ENCODE measurements at places on chromosomes 6 and 20. TPM values are rescaled to one million over a fixed set of nuclear protein-coding genes. Genes with fewer than 3 reads are reported as not detected.

GRCh38 chr6:124482071-124482491 is 480.2 kb upstream of the RNF217 start:
- DNase-seq, result no peak

- DNase-seq, result no peak
These were observed 39.0 kb downstream of the PLAGL1 start for GRCh38 chr6:143969077-143969476.

- no peak for DNase-seq
These were observed 135.2 kb upstream of the TAB2 start for GRCh38 chr6:149182262-149182661.

- DNase-seq, result no peak
These were observed 6.4 kb downstream of the GTF2H5 start for GRCh38 chr6:158174514-158174913.

- DNase-seq, result no peak
These were observed 155.5 kb downstream of the CFAP61 start for GRCh38 chr20:20207872-20208271.

DNA sequence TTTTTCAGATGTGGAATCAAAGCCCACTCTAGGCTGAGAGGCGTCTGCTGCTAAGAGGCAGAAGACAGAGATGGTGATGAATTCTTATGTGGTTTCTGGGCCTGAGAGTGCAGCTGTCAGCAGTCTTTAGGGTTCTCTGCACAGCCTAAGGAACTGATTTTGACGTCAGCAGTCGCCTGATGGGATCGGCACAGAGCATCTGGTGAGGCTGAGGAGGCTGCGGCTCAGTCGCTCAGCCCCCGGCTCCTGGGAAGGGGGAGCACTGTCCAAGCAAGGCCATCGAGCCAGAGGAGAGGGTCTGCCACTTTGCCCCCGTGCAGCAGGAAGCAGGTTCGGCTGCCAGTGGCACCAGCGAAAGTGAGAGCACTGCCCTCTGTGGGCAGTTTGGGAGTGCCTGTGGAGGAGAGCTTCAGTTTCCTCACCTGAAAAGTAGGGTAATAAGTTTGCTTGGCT is 92.5 kb downstream of the TCP11 start:
- DNase-seq, result peak; percentile 56

GRCh38 chr20:60482221-60483008 is 524.2 kb downstream of the CDH26 start:
- no peak for DNase-seq

ADGB gene
- total RNA-seq, result not detected

GRCh38 chr6:41716516-41717391 is 18.7 kb downstream of the TFEB start:
- DNase-seq, result peak; percentile 63

DNA sequence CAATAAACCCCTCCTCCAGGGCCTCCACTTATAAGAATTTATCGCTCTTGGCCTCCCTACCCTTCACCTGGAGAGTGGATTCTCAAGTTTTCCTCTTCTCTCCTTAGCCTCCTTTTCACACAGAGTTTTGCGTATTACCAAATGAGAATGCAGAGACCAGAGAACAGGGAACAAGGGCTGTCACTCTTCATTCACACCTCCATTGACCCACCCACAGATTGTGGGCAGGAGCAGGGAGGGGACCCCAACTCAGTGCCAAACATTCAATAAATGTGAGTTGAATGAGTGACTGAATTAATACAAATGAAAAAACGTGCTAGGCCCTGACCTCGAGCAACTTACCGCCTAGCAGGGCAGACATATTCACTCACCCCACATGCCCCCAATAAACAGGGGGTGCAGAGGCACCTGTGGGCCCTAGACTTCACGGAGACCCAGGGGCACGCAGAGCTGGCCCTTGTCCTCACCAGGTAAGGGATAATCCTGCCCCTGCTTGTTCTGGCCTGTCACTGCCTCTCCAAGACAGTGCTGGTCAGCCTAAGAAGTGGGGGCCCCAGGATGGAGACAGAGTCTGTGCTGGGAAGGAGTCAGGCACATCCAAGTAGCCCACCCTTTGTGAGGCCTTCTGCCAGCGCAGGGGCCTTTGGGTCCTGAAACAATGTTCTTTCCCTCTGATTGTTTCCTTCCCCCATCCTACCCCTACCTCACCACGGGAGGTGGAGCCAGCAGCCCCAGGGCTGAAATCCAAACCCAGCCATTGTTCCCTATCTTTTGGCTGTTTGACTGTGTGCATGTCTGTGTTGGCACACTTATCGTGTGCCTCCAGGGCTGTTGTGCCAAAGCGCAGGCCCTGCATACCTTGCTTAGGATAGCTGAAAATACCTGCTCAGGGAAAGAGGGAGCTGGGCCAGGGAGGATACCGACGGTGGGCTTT is 8.4 kb upstream of the TJAP1 start:
- DNase-seq, result peak; percentile 63

- DNase-seq, result no peak
These were observed 14.3 kb upstream of the CBFA2T2 start for GRCh38 chr20:33475381-33476152.

MUC21 gene
- not detected for total RNA-seq

TRIM15 gene
- not detected for total RNA-seq

- no peak for DNase-seq
These were observed 933 bp downstream of the SSR1 start for GRCh38 chr6:7311917-7312615.

FAM162B gene
- 3.6 TPM for total RNA-seq

DNA sequence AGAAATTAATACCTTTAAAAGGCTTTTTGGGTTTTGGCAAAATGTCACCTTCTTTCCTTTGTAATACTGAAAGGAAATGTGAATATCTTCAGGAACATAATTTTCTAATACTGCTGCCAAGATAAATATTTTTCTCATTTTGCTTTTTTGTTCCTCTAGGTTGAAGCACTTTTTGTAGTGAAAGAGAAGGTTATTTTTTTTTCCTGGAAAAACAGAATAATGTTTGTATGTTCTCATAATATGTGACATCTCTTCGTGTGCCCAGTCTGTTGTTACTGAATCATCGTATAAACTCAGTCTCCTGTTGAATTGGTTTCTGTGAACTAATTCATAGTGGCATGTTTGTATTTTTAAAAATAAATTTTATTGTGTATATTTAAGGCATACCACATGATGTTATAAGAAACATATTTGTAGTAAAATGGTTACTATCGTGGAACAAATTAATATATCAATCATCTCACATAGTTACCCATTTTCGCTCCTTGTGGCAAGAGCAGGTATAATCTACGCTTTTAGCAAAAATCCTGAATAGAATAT is 74.4 kb downstream of the SH3BGRL2 start:
- DNase-seq, result no peak

BTNL2 gene
- not detected for total RNA-seq

GRCh38 chr6:42336431-42336830 is 115.3 kb downstream of the TRERF1 start:
- DNase-seq, result no peak

GRCh38 chr20:8518878-8519277 is 386.8 kb downstream of the PLCB1 start:
- DNase-seq, result no peak

RIPOR3 gene
- total RNA-seq, result 8.0 TPM

- DNase-seq, result no peak
These were observed 53.4 kb downstream of the SLX4IP start for GRCh38 chr20:10488534-10488933.

All from left ventricle myocardium superior (tissue), 1 donor.